HAP-1 (cell line): ENCODE measurements at places on chromosomes 16 and 17.

GRCh38 chr17:15888436-15888835 lies 56.5 kb upstream of the ADORA2B start:
- no peak for DNase-seq

DNA sequence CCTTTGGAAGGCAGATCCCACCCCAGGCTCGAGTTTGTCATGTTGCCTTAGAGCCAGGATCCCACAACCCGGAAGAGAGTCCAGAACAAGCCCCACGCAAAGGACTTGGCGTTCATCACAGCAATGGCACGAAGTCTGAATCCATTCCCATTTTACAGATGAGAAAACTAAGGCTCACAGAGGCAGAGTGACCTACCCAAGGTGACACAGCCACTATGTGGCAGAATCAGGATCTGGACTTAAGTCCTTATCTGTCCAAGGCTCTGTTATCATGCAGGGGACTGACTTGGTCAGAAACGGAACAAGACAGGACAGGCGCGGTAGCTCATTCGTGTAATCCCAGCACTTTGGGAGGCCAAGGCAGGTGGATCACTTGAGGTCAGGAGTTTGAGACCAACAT lies 86.5 kb downstream of the GSG1L start:
- no peak for DNase-seq

DNA sequence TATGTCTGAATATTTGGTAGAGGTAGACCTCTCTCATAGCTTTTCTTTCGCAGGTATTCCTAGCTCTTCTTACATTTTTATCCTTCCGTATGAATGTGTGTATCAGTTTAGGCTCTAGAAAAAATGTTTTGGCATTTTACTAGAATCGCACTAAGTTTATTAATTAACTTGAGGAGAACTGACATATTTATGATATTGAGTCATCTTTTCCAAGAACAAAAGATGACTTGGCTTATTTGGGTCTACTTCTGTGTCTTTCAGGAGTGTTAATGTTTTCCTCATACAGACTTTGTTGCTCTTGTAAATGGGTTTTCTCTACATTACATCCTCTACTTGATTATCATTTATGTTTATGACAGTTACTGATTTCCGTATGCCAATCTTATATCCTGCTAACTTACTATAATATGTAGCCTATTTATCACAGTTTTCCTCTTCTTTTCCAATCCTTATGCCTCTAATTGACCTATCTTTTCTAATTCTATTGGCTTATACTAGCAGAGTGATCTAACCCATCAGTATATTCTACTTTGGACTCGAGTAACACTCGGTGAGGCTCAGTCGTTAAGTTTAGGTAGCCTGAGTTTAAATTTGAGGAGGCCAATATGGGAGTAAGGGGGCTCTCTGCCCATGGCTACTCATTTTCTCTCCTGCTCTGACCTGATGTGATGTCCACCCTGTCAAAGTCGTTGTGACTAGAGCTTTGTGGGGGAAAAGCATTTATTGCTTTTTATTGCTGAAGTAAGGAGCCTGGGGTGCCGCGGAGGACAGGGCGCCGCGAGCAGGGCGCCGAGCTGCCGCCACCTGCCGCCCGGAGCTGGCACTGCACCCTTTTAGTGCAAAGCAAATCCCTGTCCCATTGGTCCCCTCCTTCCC lies 20.0 kb downstream of the ST6GALNAC1 start:
- peak; percentile 64 for DNase-seq

DNA sequence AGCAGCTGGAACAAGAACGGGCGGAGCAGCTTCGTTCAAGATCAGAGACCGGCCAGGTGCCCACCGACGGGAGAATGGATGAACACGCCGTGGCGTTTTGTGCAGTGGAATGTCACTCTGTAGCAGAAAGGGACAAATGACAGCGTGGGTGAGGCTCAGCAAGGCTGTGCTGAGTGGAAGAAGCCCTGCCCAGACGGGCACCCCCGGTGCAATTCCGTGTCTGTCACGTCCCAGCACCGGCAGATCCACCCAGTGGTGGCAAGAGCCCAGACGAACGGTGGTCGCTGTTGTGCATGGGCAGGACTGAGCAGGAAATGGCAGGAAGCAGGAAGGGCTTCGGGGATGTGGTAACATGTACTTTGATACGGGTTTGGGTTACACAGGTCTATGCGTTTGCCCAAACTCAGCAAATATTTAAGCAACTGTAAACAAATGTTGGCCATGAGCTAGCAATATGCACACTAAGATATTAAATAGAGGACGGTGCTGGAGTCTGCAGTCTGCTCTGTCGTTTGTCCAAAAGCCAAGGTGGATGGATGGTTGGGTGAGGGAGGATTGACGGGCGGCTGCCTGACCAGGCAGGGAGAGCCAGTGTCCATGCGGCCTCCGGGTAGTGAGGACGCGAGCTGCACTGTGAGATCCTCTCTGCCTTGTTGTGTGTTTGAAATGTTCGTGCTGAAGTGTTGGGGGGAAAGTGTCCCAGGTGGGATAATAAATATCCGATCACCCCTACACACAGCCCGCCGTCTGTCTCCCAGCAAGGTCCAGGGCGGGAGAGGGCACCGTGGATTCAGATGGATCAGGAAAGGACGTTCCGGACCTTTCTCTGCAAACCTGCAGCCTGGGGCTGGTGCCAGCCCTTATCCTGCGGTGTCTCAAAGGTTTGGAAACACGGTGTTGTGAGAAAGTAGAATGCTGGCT lies 48.4 kb downstream of the COX4I1 start:
- DNase-seq: no peak

DNA sequence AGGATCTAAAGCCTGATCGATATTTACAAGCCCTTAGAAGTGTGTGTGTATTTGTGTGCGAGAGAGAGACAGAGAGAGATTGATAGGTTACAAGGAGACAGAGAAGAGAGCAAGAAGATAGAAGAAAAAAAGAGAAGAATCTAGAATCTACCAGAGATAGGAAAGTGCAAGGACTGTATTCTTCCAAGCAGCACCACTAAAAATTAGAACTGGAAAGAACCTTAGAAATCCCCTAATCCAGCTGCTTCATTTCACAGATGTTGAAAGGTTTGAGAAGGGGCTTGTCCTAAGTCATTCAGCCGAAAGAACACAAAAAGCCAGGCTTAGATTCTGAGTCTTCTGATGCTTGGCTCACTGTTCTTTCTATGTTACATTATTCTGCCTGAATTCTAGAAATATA lies 92.2 kb downstream of the HS3ST3A1 start:
- no peak for DNase-seq

DNA sequence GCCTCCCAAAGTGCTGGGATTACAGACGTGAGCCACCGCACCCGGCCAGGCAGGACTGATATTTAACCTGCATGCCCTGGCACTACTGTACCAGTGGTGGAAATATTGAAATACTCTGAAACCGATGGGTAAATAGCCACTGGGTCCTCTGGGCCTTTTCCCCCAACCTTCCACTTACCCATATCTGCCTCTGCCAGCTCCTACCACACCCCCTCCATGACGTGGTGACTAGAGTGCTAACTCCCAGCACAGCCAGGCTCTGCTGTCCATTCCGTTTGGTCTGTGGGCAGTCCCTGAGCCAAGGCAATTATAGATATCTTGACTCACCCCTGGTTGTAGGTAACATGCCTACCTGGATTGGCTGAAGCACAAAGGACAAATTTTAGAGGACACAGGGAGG lies 187.8 kb downstream of the PRKCB start:
- DNase-seq: no peak

- no peak for DNase-seq
These were observed 71.8 kb downstream of the KPNA2 start for GRCh38 chr17:68107373-68107772.

- DNase-seq: no peak
These were observed 7.6 kb downstream of the CYTH1 start for GRCh38 chr17:78774453-78774852.

GRCh38 chr17:9465210-9465921 lies 110.3 kb downstream of the STX8 start:
- DNase-seq: no peak

- DNase-seq: no peak
These were observed 187.2 kb downstream of the CBLN1 start for GRCh38 chr16:49094471-49094870.

GRCh38 chr16:10878644-10879501 lies 1.9 kb downstream of the CIITA start:
- DNase-seq: no peak

- no peak for DNase-seq
These were observed 46.6 kb downstream of the PIK3R5 start for GRCh38 chr17:8918807-8919465.

GRCh38 chr16:55690841-55691240 lies 35.1 kb downstream of the SLC6A2 start:
- no peak for DNase-seq

- no peak for DNase-seq
These were observed 108.1 kb downstream of the PMP22 start for GRCh38 chr17:15157051-15157450.

DNA sequence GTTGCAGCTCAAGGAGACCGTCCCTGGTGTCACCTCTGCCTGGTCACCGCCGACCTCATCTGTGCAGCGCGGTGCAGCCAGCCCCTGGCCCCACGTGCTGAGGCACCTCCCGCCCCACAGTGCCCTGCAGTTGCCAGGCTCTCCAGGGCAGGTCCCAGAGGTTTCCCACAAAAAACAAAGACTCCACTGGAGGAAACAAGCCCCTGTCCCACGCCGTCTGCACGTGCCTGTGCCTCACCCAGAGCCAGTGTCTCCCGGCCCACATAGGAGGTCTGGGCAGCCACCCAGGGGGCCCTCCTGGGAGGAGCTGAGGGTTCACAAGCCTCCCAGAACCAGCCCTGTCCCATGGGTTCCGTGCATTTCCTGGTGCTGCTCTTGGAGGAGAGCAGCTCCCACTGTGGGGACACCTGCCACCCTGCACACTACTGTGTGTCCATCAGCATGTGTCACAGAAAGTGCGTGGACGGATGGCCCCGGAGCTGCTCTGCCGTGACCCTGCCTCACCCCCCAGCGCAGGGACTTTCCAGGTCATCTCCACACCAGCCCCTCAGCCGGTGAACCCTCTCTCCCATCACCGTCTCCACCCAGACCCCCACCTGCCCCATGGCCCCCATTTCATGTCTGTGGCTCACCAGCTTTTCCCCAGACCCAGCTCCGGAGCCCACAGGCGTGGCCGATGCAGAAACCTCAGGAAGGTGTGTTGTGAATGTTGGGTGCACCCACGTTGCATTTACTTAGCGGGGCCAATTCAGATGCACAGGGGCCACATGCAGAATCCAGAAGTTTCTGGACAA lies 17.0 kb upstream of the CDH15 start:
- no peak for DNase-seq

DNA sequence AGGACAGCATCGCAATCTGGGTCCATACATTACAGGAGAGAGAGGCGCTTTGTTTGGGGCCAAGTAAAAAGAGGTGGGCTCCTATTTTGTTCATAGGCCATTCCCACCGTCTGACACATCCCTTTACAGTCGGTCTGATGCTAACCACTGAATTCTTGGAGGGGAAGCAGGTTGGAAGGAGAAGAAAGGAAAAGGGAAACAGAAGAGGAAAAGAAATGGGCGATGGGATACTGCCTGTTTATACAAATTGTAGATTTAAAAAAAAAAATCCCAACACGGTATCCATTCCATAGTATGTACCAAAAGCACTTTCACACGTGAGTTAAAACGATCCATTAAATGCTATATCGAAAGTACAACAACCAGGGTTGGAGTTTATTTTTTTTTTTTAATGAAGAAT lies 4.0 kb upstream of the ZFHX3 start:
- no peak for DNase-seq

- DNase-seq: no peak
These were observed 311.2 kb downstream of the C16orf95 start for GRCh38 chr16:87006021-87006420.

DNA sequence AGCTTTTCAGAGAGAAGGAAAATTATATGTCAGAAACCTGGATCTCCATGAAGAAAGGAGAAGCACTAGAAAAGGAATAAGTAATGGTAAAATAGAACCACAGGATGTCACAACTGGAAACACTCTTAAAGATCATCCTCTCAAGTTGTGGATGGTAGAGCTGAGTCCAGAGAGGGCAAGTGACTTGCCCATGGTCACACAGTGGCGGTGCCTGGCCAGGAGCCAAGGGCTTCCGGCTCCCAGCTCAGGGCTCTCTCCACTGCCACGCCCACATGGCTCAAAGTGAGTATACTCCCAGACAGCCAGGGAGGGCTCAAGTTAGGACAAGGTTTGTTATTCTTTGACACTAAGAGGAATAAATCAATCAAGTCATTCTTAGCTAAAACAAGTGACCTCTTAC lies 159.8 kb downstream of the COPRS start:
- DNase-seq: peak; percentile 49

GRCh38 chr16:20628213-20628612 lies 52.0 kb upstream of the ACSM2B start:
- DNase-seq: no peak

- DNase-seq: no peak
These were observed at the start of gene SMTNL2 for GRCh38 chr17:4584101-4584916. Gene SMTNL2, plus strand, starts transcription at chr17:4584529. Its CDS starts 77 bp downstream, at chr17:4584606.

GRCh38 chr16:70706948-70707465 lies 21.2 kb upstream of the MTSS2 start:
- DNase-seq: no peak

- DNase-seq: no peak
These were observed 4.4 kb downstream of the NOL3 start for GRCh38 chr16:67174706-67175231.

DNA sequence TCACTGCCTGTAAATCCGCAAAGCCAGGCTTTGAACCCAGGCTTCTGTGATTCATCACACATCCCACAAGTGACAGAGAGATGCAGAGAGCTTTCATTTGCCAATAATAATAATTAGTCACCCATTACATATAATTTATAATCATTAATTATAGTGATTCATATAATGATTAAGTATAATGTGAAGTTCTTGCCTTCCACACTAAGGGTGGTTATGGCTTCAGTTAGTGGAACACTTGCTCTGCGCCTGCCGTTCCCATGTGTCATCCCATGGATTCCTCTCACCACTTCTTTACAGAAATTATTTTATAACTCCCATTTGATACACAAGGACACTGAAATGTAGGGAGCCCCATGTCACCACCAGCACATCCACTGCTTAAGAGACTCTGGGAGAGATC lies 39.8 kb upstream of the XYLT1 start:
- DNase-seq: no peak

DNA sequence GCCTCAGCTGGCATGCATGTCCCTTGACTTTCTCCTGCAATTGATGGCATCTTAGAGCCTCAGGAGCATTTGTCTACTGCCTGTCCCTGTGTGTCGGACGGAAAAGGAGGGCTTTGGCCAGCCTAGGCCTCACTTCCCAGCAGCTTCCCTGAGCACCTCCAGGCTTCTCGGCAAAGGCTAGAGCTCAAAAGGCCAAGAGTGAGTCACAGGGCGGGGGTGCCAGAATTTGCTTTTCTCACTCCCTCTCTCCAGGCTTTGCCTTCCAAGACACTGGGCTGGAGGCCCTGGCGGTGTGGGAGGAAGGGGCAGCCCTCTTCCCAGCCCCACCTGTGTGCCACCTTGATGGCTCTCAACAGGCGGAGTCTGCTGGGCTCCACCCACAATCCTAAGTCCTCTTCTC lies 107.3 kb upstream of the MAF start:
- no peak for DNase-seq
